Stimulated activated CD4-positive, alpha-beta T cell treated with anti-CD3 and anti-CD28 coated beads, Interleukin-1b, Interleukin-23, amount 100 ng/mL, for 24 hours (primary cell): ENCODE measurements at places on chromosomes 7 and 10.

GRCh38 chr7:29207162-29207801 is 12.7 kb downstream of the CHN2 start:
- DNase-seq: no peak

- no peak for DNase-seq
Observed at GRCh38 chr10:14296065-14296709, 34.5 kb downstream of the FRMD4A start.

DNA sequence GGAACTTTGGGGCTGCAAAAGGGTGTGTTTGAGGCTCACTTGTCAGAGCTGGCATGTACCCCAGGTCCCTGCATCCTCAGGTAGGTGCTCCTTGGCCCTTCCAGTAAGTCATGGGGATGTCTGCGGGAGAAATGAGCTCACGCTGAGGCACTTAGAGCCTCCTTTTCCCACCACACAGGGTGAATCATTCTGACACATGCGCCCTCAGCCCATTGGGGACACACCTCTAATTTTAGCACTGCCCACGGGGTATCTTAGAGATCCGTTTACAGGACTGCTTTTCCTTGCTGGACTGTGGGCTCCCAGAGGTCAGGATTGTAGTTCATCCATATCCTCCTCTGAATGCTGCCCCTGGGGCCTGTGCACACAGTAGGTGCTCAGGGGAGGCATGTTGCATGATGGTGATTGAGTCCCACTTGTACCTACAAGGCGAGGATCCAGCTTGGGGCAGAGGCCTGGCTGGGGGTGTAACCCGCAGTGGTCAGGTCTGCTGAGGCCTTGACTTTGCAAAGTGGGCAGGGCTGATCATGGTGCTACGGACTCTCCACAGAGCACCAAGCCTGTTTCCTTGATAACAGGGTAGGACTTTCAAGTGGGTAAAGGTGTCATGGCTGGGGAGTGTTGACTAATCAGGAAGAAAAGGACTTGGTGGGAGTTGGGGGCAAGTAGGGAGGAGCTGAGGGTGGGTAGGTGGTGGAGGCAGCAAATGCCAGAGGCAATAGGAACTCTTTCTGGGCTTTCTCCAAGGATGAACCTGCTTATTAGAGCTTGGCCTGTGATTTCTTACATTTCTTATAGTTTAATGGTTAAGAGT is 5.8 kb downstream of the TSPAN15 start:
- no peak for DNase-seq

DNA sequence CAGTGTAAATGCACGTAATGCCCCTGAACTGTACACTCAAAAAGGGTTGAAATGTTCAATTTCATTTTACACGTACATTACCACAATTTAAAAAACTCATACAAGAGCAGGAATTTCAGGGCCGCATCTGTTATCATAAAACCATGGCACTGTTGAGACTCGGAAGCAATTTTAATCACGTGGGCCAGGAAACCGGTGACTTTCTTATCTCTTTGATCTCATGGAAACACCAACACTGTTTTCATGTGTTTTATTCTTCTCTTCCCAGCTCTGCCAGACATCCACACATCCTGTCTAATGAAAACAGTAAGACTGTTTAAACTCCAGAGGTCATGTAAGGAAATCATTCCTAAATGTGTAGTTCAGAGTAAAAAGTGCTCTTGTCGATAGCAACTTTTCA is 35.9 kb downstream of the PTPRE start:
- DNase-seq: no peak

GRCh38 chr10:104447331-104447730 is 93.7 kb downstream of the CFAP58 start:
- no peak for DNase-seq

GRCh38 chr7:129126314-129126713 is 18.2 kb upstream of the TSPAN33 start:
- DNase-seq: no peak

DNA sequence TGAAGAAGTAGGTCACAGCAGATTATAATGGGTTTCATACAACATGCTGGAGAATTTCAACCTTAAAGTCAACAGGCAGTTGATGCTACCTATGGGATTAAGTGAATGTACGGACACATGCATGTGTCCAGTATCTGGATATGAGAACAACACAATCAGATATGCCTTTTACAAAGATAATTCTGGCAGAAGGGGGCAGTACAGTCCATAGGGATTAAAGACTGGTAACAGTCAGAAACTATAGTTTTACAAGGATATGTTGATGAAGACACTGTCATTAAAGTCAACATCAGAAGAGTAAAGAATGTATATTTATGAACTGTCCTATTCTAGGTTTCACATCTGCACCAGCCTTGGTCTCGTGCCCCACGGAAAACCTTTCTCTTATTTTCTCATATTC is 41.5 kb downstream of the ANKMY2 start:
- no peak for DNase-seq

DNA sequence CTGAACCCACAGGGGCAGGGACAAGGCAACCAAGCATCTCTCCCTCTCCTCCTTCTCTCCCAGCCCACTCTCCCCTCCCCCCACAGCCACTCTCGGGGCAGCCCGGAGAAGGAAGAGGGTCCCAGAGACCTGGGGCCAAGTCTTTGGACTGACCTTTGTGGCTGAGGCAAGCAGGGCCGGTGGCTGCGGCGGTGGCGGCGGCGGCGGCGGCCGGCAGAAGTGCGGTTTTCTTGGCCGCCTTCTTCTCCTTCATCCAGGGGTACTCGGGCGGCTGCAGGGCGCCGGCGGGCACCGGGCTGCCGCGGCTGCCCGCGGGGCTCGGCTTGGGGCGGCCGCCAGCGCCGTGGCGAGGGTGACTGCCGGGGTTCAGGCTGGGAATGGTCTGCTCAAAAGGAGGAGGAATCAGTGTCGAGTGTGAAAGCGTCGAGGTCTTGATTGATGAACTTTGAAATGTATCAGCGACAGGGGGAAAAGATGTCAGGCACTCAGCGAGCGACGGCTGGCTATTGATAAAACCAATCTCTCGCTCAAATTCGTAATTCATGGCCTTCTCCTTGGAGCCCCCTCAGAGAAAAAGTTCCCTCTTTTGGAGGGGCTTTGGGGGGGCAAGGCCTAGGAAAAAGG is 414 bp downstream of the HOXA2 start:
- no peak for DNase-seq

- DNase-seq: peak; percentile 46
Observed at GRCh38 chr7:116211006-116211912, 920 bp downstream of the TES start.

DNA sequence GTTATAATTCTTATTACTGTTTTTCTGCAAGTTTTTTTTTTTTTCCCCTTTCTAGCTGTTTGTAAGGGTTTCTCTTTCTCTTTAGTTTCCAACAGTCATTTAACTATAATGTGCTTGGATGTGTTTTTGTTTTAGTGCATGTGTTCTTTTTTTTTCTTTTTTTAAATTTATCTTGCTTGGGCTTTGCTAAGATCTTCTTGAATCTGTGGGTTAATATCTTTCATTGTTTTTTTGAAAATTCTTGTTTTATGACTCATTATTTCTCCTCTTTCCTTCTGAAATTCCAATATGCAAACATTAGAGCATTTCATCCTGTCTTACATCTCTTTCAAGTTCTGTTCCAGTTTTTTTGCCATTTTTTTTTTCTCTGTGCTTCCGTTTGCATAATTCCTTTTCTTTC is 5.7 kb upstream of the HK1 start:
- DNase-seq: no peak

GRCh38 chr7:140342727-140343514 is 55.4 kb downstream of the SLC37A3 start:
- no peak for DNase-seq

DNA sequence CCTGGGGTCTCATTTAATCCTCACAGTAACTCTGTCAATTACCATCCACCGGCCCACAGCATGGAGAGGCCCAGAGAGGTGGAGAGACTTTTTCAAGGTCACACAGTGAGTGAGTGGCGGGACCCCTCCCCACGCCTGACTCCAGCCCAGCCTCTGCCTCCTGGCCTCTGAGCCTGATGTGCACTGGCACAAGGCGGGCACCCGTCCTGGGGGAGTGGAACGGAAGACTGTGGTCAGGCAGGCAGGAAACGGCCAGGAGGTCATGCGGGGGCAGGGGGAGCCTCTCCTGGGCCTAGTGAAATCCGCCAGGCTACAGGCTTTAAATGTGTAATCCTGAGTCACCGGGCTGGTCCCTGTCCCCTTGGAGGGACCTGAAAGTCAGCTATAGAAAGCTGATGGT is 32.2 kb downstream of the ZCCHC24 start:
- DNase-seq: no peak
